ENCODE measurements at places on chromosomes 6 and 20.

GRCh38 chr20:15528391-15529111 lies 1044.7 kb downstream of the KIF16B start:
- no peak for DNase-seq

DNA sequence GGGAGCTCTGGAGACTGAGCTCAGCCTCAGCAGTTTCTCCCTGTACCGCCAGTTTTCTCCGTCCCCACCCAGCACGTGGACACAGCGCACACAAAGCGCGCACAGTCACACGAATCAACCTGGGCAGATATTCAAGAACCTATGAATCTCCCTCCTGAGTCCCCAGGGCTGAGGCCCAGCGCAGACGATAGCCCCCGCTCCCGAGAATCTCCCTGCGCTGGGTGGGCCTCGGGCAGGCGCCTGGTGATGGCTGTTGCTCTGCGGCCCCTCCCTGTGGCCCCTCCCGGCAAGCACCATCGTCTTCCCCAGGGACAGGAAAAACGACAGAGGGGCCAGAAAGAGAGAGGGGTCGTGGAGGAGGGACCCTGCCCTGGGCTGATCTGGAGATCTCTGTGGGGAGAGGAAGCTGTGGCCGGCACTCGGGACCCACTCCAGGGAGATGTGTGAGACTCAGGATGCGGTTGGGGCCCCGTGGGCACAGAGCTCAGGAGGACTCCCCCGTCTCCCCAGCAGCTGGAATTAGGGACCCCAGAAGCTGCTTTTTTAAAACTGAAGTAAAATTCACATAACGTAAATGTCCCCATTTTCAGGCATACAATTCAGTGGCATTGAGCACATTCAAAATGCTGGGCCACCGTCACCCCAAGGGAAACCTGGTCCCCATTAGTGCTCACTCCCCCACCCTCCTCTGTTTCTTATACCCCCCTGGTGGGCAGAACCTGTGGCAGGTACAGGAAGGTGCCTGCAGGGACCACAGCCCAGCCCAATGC lies 330.8 kb downstream of the TAF4 start:
- no peak for DNase-seq

DNA sequence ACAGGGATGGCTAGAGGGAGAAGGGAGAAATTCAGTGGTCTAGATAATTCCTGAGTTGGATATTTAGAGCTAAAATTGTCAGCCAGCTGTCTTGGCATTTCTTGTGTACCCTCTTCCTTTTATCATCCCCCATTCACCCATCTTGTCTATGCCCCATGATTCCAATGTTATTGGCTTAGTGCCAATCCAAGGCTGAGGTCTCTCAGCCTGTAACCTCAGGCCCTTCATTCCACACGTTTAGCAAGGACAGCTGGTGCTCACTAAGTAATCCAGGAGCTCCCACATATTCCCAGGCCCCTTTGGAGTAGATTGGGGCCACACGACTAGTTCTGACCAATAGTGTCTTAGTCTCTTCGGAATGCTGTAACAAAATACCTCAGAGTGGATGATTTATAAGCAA lies 112.4 kb upstream of the ATXN1 start:
- DNase-seq: no peak

- DNase-seq: no peak
Measured at GRCh38 chr6:133262804-133263203, 21.6 kb downstream of the EYA4 start.

DNA sequence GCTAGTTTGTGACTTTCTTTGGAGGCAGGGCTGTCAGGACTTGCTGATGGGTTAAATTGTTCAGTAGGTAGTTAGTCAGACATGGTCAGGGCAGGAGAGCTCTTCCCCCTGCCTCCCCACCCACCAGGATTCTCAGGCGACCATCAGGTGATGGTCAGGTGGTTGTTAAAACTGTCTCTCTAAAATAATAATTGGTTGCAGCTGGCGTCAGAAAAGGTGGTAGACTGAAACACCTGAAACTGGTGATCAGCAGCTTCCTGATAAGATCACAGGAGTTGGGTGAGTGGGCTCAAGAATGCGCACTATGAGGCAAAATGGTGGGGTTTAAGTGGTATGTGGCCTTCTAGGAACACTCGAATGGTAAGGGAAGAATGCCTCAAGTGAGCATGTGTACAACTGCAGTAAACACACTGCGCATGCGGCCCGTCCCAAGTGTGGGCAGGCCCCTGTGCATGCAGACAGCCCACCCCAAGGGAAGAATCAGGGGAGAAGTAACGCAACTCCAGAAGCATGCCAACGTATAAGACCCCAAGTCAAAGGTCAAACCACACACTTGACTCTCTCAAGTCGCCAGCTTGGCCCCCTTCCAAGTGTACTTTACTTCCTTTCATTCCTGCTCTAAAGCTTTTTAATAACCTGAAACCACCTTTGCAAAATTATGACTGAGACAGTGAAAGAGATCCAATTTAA lies 7.9 kb upstream of the BLCAP start:
- DNase-seq: no peak

DNA sequence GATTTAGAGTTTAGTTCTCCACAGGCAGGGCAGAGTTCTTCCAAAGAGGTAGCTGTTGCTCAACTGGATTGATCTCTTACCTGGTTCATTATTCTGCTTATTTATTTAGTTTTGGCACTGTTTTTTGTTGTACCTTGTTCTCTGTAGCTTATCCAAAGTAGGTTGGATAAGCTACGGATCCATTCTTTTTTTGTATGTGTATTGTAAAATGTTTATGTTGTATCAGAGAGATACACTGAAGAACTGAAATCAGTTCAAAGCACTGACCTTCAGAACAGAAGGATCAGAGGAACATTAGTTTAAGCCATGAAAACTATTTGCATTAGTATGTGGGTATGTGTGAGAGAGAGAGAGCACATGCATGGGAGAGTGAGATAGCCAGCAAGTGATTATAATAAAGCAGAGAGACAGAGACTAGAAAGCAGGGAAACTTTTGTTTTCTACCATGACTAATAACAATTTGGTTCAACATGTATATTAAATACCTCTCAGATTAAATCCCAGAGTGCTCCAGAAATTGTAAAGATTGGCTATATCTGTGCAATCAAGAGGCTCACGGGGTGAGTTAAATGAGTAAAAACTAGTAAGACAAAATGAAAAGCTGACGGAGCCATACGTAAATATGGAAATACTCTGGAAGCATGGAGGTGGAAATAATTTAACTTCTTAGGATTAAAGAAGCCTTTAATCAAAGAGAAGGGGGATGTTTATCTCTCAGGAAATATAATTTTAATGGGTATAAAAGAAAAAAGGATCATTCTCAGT lies 40.2 kb downstream of the ITCH start:
- DNase-seq: no peak

DNA sequence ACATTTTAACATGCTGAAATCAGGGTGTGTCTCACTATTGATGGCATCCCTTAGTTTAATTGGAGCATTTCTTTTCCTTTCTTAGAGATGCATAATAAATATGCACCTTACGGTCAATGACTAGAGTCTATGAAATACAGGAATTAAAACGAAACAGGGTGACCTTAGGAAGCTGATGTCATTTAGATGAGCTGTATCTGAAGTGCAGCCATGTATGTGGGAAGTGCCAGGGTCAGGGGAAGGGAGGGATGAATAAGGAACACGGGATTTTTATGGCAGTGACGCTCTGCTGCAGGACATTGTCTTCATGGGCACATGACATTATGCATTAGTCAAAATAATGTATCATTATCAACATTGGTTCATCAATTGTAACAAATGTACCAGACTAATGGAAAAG lies 84.0 kb downstream of the AGPAT4 start:
- no peak for DNase-seq

GRCh38 chr20:24936526-24937407 lies 12.3 kb upstream of the CST7 start:
- DNase-seq: no peak

GRCh38 chr6:781350-781961 lies 88.5 kb upstream of the EXOC2 start:
- DNase-seq: no peak

- DNase-seq: no peak
Measured at GRCh38 chr20:62505337-62506045, 29.7 kb upstream of the GATA5 start.

All from CD4-positive, alpha-beta T cell treated with Interleukin-12 subunit alpha and Interleukin-12 subunit beta, for 1 hour (primary cell).